ENCODE measurements at places on chromosomes 12 and 14. TPM values are rescaled to one million over a fixed set of nuclear protein-coding genes. Genes with fewer than 3 reads are reported as not detected.

The RHEBL1 gene
- total RNA-seq, result 6.0 TPM

The KLRC3 gene
- not detected for total RNA-seq

The RDH5 gene
- 10.1 TPM for total RNA-seq

GRCh38 chr12:131965073-131965472 lies 15.3 kb downstream of the EP400 start:
- no peaks in the 10 kb centered on the region for H3K27me3 ChIP-seq
- H3K4me3 ChIP-seq, result no peak overlapping the region
- peaks cover 18% of the 10 kb centered on the region for H3K36me3 ChIP-seq
- H3K4me1 ChIP-seq, result peaks cover 18% of the 10 kb centered on the region

- peak overlapping the region; percentile 86 for H3K4me3 ChIP-seq
- no peak for DNase-seq
- no peaks in the 10 kb centered on the region for H3K27me3 ChIP-seq
- H3K27ac ChIP-seq, result peak overlapping the region; percentile 95
Measured at GRCh38 chr12:68809190-68810026, 1.4 kb downstream of the MDM2 start.

Measured in CD4-positive, CD25-positive, alpha-beta regulatory T cell (primary cell).